Tibial nerve (tissue), 4 donors: ENCODE measurements at places on chromosomes 12 and 14. TPM values are rescaled to one million over a fixed set of nuclear protein-coding genes. Genes with fewer than 3 reads are reported as not detected.

The NKX2-1 gene
- not detected for total RNA-seq

The KRT80 gene
- total RNA-seq, result not detected

The A2ML1 gene
- 8.1 TPM for total RNA-seq

The ABCD2 gene
- total RNA-seq, result 8.8 TPM

The GARIN6 gene
- not detected for total RNA-seq

The PSMD9 gene
- 43.2 TPM for total RNA-seq

The CMAS gene
- 33.4 TPM for total RNA-seq

The FGD6 gene
- 13.4 TPM for total RNA-seq

The SSTR1 gene
- 1.1 TPM for total RNA-seq

The CALM1 gene
- total RNA-seq, result 147 TPM

The SPIC gene
- not detected for total RNA-seq

The PTHLH gene
- total RNA-seq, result 6.9 TPM

The GNPNAT1 gene
- total RNA-seq, result 4.8 TPM

The LPAR5 gene
- 3.6 TPM for total RNA-seq

The KRT77 gene
- not detected for total RNA-seq

The GPRC5D gene
- not detected for total RNA-seq

The PDE3A gene
- total RNA-seq, result 17.6 TPM

The SERPINA10 gene
- total RNA-seq, result not detected

The PRB2 gene
- not detected for total RNA-seq

The SIX6 gene
- not detected for total RNA-seq

The CPNE6 gene
- total RNA-seq, result not detected

The FIGNL2 gene
- total RNA-seq, result 1.3 TPM

The TAS2R46 gene
- total RNA-seq, result 1.5 TPM

The KIF26A gene
- 4.2 TPM for total RNA-seq

The KRT3 gene
- total RNA-seq, result not detected

The IRAK3 gene
- 31.8 TPM for total RNA-seq

The CARMIL3 gene
- total RNA-seq, result 0.60 TPM

The CLECL1 gene
- total RNA-seq, result not detected

The GPR137C gene
- 0.84 TPM for total RNA-seq

The SIX1 gene
- total RNA-seq, result 7.5 TPM

The TAS2R9 gene
- total RNA-seq, result not detected

The TOMM20L gene
- total RNA-seq, result not detected

The RIN3 gene
- total RNA-seq, result 34.2 TPM

The FBXO34 gene
- total RNA-seq, result 40.8 TPM

The MEG3 gene
- 166 TPM for total RNA-seq

The HOXC6 gene
- total RNA-seq, result 8.4 TPM

The PIWIL1 gene
- total RNA-seq, result not detected

The MYO1H gene
- 0.20 TPM for total RNA-seq

The CLEC1B gene
- not detected for total RNA-seq

The PARPBP gene
- total RNA-seq, result 0.63 TPM

The TC2N gene
- total RNA-seq, result 26.1 TPM

The PTCSC3 gene
- total RNA-seq, result not detected

The P3H3 gene
- total RNA-seq, result 37.8 TPM

The PLXNC1 gene
- total RNA-seq, result 20.8 TPM

The NTS gene
- not detected for total RNA-seq

The FZD10 gene
- total RNA-seq, result 0.39 TPM
